ENCODE measurements at places on chromosomes 3 and 15. TPM values are rescaled to one million over a fixed set of nuclear protein-coding genes. Genes with fewer than 3 reads are reported as not detected.

The CA12 gene
- 114 TPM for total RNA-seq

The LRRC31 gene
- total RNA-seq: not detected

The SLC12A8 gene
- total RNA-seq: 33.0 TPM

The GPR160 gene
- total RNA-seq: 0.29 TPM

The GCHFR gene
- 4.7 TPM for total RNA-seq
